Fibroblast of skin of right biceps (primary cell): ENCODE measurements at places on chromosomes 7 and 10.

DNA sequence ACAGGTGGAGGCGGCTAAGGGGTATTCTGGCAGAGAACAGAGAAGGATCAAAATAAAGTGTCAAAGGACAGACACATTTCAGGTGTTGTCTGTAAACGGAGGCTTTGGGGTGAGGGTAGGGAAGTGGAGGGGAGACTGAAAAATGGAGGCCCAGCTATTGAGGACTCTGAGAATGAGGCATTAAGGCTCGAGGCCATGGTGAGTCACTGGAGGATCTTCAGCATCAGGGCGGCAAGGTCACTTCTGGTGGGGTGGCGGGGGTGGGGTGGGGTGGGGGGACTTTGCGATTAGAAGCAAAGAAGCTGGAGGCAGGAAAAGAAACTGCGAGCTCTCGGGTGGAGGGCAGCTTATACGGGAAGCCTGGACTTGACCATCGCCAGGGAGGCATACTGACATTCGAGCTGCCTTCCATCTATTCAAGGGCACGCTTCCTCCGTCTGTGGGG, 58.4 kb upstream of the PCGF5 start:
- peak; percentile 44 for DNase-seq

DNA sequence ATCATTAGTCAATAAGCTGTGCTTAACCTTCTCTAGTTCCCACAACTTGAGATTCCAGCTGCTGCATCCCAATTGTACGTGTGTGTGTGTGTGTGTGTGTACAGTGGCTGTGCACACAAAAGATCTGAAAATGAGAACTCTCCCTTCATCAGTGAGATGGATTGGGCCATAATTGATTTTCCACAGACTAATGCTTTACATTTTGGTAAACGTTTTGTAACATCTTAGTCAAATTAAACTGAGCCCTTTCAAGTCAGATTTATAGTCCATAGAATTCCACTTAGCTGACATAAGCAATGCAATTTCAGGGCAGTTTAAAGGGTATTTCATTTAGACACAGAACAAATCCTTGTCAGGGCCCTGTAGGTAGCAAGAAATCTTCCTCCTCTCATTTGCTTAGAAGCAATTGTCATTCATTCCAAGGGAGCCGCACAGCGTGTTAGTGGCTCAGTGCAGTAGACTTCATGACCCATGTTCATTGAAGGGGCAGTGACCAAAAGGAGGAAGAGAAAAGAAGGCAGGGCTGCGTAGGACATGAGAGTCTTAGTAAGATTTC, 1123.5 kb upstream of the AUTS2 start:
- DNase-seq: peak; percentile 48

GRCh38 chr7:5646846-5647245, 134.6 kb downstream of the RNF216 start:
- peak; percentile 58 for DNase-seq

DNA sequence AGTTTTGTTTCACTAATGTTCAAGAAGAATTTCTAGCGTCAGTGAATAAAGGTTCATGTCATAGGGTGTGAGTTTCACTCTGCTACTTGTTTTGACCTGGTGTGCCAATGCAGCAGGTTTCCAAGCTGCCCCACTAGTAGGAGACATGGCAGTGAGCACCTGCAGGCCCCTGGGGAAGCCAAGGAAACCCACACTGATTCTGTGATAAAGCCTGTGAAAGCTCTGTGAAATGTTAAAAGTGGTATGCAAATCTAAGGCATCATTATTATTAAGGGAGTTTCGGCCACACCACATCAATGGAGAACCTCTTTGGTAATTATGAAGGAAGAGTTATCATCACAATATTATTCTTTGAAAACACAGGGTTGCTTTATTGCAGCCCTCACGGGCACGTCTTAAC, 46.4 kb downstream of the ABCB5 start:
- no peak for DNase-seq

- DNase-seq: no peak
Measured at GRCh38 chr7:37432281-37432920, 16.3 kb downstream of the ELMO1 start.

- peak; percentile 79 for DNase-seq
Measured at GRCh38 chr10:72552857-72553256, 73.0 kb downstream of the MICU1 start.

DNA sequence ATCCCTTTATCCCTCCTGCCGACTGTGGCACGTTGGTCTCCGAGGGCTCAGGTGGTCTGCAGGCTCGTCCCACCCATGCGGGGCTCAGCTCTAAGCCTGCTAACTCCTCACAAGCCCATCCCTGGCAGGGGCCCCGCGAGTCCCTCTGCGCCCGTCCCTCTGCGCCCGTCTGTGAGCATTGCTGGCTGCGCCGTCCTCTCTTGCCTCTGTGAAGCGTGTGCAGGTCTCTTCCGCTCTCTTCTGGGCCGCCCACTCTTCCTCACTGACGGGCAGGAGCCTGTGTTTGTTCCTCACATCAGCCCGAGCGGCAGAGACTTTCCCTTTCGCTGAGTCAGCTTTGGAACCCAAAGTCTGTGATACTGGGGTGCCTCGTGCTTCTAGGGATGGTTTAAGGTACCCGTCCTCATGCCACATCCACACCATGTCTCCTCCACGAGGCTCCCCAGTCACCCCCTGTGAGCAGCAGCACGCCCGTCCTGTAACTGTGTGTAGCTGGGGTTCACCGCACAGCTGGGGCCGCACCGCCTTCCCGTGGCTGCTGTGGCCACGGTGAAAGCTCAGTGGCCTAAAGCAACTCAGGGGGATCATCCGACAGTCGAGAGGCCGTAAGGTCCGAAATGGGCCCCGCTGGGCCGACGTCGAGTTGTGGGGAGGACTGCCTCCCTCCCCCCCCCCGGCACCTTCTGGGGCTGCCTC, 35.5 kb downstream of the ADGRA1 start:
- DNase-seq: no peak

DNA sequence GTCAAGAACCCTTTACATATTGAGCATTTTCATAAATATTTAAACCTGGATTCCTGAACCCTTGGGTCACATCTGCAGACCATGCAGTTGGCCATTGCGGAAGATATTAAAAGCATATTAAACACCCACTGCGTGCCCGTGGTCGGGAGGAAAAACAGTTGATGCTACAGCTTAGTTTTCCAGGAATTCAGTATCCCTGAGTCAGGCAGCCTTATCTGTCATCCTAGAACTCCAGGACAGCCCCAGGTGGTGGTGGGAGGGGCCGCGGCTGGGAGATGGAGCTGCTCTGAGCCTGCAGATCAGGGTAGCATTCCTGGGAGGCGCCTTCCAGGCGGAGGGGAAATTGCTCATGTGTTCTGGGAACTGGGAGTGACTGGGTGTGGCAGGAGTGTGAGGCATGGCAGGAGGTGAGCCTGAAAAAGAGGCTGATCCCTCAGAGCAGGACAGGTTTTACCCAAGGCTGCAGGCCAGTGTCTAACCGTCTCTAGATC, 222.9 kb upstream of the SH2B2 start:
- peak; percentile 85 for DNase-seq

DNA sequence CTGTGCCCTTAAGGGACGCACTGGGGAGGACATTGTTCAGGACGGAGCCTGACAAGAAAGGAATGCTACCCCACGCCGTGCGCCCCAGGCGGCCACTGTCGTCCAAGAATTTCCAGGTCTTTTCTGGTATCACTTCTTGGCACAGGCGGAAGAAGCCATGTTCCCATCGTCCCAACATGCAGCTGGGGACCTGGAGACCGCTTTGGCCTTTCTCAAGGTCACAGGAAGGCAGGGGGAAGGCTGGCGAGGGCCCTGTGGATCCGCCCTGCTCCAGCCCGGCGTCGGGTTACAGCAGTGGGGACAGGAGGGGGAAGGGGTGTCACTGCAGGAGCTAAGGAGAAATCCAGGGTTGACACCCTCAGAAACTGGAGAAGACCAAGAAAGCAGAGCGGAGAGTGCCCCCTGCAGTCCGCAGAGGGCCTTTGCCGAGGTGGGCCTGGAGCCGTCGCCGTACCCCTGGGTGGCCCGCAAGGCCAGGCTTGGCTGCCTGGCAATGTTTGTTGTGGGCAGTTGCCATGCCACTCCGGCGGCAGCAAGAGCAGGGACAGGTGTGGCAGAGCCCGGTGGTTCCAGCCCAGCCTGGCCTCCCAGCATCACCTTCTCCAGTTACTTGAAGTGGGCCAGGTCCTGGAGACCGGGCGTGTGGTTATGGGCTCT, 104.1 kb downstream of the LHPP start:
- DNase-seq: no peak

- DNase-seq: no peak
Measured at GRCh38 chr7:91286432-91286831, 22.2 kb downstream of the FZD1 start.

GRCh38 chr7:151003572-151003971, 12.8 kb downstream of the NOS3 start:
- no peak for DNase-seq

- peak; percentile 69 for DNase-seq
Measured at GRCh38 chr10:51832652-51833383, 133.4 kb upstream of the CSTF2T start.

- no peak for DNase-seq
Measured at GRCh38 chr10:18205098-18205834, 65.0 kb downstream of the CACNB2 start.

- DNase-seq: no peak
Measured at GRCh38 chr7:88191911-88192310, 27.9 kb downstream of the SRI start.

DNA sequence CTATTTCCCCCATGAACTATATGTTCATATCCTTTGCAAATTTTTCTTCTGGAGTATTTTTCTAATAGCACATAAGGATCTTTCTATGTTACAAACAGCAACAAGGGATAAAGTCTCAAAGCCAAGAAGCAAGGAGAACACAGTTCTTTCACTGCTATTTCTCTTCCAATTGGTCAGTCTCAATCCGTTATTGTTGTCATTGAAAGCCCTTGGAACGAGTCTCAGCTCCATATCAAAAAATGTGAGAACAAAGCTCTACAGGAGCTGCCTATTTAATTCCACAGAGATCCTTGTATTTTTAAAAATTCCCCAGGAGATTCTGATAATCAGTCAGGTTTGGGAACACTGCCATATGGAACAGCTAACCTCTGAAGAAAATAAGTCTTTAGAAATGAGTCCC, 15.7 kb downstream of the SLC35B4 start:
- no peak for DNase-seq

GRCh38 chr10:70943841-70944466, 55.6 kb upstream of the PCBD1 start:
- DNase-seq: no peak

GRCh38 chr10:29811751-29812427, 177.1 kb upstream of the SVIL start:
- DNase-seq: peak; percentile 95

DNA sequence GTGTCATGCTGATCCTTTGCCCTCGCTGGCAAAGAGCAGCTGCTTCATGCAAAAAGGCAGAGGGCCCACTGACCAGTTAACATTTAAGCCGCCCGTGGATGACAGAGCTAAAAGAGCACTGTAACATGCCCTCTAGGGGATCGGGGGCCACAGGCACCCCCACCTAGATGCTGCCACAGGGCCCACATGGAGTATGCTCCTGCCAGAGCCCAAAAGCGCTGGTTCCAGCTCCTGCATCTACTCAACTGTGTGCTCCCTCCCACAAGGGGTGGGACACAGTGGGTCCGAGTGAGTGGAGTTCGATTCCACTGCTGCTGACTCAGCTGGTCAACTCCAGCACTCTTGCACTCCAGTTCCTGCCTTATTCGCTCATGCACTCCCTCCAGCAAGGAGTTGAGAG, 199.8 kb upstream of the CNTNAP2 start:
- no peak for DNase-seq

GRCh38 chr10:93245779-93246178, 172.1 kb downstream of the CYP26A1 start:
- DNase-seq: no peak

DNA sequence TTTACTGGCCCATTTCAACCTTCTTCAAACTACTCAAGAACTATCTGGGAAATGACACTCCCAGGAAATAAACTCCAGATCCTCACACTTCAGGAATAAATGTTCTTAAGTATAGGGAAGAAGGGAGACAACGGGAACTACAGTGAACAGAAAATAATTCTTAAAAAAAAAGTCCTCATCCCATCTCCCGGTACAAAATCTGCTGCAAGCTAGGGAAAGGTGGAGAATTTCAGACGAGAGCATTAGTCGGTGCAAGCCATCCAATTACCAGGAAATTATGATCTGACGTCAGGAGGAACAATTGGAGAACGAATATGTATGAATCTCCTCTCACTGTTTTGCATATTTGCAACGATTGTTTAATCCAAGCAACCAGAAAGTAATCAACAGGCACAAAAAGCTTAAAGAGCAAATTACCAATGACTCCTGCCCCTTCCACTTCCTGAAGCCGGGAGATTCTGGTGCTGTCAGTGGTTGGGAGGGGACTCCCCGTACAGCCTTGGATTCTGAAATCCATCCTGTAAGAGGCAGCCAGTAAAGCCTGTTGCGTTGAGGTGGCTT, 15.1 kb upstream of the GATA3 start:
- no peak for DNase-seq

DNA sequence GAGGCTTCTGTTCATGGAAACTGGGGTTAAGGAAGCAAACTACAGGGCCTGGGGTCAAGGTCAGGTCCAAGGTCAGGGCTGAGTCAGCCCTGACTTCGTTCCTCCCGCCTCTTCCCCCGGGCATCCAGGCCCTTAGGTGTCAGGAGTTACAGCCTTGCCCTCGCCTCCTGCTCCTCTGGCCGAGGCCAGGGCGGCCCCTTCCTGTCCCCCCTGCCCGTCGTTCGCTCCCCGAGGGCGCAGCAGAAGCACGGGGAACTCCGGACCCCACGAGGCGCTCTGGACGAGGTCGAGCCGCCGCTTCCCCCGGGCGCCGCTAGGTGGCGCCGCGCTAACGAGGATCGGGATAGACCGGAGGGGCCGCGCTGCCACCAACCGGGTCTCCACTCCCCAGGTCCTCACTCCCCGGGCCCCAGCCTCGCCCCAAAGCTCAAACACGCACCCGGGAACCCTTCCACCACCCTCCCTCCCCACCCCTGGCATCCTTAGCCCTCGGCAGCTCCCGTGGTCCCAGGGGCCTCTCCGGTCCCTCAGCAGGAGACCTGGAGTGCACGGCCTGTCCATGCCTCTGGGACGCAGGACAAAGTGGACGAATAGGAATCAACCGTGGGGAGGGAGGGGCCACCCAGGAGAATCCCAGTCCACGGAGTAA, 59.2 kb upstream of the MYL10 start:
- DNase-seq: peak; percentile 52

- DNase-seq: peak; percentile 68
Measured at GRCh38 chr10:16853201-16853600, 36.0 kb upstream of the RSU1 start.

- DNase-seq: no peak
Measured at GRCh38 chr7:27950123-27950522, 210.2 kb downstream of the TAX1BP1 start.

DNA sequence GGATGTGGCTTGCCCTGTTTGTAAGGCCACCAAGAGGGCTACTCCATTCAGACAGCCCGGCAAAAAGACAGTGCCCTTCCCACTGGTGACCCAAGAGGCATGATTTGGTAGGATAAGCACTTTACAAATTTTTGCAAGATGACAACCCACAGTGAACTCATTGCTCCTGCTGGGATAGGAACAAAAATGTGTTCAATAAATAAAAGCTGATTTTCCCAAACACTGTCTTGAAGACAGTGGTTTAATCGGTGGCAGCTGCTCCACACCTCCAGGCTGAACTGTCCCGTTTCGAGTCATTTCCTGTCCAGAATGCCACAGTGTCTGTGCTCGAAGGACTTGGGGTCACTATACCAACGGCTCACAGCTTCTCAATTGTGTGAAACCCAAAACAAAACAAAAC, 45.1 kb upstream of the NPTX2 start:
- DNase-seq: no peak
